ENCODE measurements at places on chromosomes 5 and 9.

DNA sequence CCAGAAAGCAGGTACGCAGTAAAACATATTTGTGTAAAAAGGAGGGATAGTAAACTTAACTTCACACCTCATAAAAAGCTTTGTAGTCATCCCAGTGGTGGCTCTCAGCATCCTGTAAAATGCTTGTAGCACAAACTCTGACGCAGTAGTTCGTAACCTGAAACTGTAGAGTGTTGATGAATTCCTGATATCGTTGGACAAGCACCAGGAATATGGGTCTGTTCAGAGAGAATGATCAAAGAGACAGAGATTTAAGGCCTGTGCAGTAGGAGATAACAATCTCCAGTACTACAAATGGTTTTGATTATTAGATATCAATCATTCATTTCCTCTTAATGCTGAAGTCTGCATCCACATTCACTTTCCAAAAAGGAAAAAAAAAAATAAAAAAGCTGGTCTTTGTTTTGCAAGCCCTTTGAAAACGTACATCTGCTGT, 148.5 kb downstream of the KIAA0825 start:
- no peak for DNase-seq

- no peak for DNase-seq
Measured at GRCh38 chr5:36950586-36951457, 74.3 kb downstream of the NIPBL start.

- DNase-seq, result no peak
Measured at GRCh38 chr9:2000314-2000713, 14.8 kb upstream of the SMARCA2 start.

GRCh38 chr5:127930311-127930710, 153.3 kb upstream of the SLC12A2 start:
- DNase-seq, result peak; percentile 51

- peak; percentile 21 for DNase-seq
Measured at GRCh38 chr5:138212828-138213160, 329 bp downstream of the CDC23 start.

DNA sequence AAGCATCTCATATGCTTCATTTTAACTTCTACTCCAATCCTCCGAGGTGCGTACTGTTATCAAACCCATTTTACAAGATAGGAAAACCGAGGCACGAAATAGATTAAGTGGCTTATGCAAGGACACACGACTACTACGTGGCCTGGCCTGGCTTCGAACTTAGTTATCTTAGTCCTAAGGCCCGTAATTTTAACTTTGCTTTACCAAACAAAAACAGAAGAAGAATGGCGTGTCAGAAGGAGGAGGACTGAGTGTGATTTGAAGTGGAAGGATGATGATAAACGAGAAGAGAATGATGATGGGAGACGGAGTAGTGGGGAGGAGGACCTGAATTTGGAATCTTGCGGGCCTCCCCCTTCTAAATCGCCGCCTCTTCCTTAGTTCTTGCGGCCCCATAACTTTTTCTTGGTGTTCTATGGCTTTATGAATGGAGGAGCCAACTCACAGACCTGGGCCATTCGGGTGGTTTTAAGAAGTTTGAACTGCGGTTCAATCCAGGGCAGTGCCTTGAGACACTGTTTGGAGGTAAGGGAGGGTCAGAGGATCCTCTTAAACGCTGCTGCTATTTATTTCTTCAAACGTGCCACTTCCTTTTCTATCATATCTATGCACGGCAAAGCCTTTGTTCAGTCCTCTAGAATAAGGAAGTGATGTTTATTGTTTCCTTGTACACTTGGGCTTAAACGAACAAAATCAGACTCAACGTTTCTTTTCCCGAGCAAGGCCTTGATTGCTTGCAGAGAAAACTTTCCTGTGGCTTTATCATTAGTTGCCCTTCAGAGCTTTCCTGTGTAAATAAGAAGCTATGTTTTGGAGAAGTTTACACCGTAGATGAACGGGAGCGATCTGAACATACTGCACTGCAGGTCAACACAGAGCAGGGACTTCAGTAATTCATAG, 795 bp downstream of the CNOT8 start:
- peak; percentile 22 for DNase-seq

DNA sequence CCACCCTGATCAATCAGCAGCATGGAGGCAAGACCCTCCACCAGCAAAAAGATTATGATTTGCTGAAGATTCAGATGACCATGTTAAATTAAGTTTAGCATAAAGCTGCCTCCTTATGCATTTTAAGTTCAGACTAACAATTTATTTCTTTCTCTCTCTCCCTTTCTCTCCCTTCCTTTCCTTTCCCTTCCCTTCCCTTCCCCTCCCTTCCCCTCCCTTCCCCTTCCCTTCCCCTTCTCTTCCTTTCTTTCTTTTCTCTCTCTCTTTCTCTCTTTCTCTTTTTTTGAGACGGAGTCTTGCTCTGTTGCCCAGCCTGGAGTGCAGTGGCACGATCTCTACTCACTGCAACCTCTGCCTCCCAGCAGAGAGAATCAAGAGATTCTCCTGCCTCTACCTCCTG, 1.4 kb upstream of the MELK start:
- no peak for DNase-seq

- DNase-seq, result no peak
Measured at GRCh38 chr5:7518947-7519560, 123.1 kb downstream of the ADCY2 start.

Data from A172 (cell line).